Mesenchymal stem cell (in vitro differentiated cells and primary cell): ENCODE measurements at places on chromosomes 12 and 14.

- DNase-seq, result no peak
These were observed 186.7 kb downstream of the PLCZ1 start for GRCh38 chr12:18551106-18551505.

DNA sequence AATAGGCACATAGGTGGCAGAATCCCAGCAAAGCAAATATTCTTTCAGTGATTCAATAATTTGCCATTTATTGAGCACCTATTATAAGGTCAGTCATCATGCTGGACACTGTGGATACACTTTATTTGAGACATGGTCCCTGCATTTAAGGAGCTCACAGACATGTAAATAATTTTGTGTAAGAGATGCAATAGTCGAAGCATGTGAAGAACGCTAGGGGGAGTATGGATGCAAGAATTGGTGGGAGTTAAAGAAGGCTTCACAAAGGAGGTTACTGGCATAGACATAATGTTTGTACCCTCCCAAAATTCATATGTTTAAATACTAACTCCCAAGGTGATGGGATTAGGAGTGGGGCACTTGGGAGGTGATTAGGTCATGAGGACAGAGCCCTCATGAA is 260.6 kb upstream of the GARIN6 start:
- no peak for DNase-seq

DNA sequence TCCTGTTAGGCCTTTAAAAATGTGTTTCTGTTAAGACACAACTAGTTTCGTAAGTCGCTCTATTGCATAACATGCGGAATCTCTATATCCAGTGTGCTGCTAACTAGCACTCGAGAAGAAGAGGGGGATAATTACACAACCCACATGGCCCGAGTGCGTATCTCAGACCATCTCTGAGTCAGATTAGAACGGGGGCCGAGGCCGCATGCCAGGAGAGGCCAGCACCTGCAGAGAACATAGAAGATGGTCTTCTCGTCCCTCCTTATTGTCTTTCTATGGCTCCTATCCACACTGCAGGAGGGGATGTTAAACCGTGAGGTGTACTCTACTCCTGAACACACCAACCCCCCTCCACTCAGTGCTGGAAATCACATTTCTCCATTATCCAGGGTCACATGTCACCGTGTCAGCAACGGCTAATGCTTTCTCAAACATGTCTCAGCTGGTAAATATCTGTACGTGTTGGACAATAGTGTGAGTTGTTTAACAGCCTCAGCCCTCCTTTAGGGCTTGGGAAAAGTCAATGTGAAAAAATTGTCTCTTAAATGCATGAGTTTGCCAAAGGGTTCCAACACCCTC is 56.3 kb downstream of the CCDC88C start:
- peak; percentile 81 for DNase-seq

DNA sequence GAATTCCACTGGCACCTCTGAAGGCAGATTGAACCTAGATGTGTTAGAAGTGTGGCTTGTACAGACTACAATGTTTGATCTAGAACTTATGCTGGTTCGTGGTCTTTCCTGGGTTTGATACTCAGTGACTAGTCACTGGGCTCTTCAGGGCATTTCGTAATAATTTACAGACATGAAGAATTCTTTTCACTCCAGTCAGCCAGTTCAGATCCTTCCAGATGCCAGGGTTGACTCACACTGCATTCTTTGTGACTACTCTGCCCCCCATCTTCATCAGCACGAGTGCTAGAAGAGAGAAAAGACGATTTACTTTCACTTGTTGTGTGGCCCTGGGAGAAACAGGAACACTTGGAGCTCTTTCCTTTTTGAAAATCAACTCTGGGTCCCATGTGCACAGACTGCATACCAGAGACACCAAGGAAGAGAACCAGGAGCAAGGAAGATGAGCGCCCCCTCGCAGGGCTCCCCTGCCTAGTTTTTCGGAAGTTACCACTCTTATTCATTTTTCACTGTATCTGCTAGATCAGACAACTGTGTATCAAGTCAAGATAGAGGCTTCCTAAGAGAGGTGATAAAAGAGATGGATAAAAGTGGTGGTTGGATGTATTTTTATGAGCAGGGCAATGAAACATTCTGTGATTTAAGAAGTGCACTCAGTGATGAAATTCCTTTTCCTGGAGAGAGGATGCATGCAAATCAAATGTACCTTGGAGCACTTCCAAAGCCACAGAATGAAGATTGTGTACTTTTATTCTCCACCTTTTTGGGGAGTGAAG is 33.5 kb upstream of the EVL start:
- DNase-seq, result peak; percentile 99

GRCh38 chr14:78278464-78279250 is 108.5 kb downstream of the NRXN3 start:
- DNase-seq, result no peak

- no peak for DNase-seq
These were observed 74.2 kb upstream of the KICS2 start for GRCh38 chr12:64296301-64296700.

GRCh38 chr12:40207551-40207950 is 17.2 kb upstream of the LRRK2 start:
- no peak for DNase-seq

DNA sequence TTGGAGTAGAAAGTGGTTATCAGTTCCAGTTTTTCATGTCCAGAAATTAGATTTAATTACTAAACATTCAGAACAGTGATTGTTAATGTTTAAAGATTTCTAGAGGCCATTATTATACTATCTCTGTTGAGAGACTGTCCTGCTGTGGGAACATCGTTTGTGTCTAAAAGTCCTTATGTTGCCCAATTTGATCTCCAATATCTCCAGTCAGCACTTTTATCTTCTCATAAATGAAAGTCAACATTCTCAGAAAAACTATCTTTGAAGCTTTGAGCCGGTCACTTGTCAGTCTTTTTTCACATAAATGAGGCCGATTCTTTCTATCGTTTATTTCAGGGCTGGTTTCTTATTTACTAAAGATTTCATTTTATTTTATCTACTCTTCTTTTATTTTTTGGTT is 90.8 kb upstream of the NPAS3 start:
- no peak for DNase-seq

DNA sequence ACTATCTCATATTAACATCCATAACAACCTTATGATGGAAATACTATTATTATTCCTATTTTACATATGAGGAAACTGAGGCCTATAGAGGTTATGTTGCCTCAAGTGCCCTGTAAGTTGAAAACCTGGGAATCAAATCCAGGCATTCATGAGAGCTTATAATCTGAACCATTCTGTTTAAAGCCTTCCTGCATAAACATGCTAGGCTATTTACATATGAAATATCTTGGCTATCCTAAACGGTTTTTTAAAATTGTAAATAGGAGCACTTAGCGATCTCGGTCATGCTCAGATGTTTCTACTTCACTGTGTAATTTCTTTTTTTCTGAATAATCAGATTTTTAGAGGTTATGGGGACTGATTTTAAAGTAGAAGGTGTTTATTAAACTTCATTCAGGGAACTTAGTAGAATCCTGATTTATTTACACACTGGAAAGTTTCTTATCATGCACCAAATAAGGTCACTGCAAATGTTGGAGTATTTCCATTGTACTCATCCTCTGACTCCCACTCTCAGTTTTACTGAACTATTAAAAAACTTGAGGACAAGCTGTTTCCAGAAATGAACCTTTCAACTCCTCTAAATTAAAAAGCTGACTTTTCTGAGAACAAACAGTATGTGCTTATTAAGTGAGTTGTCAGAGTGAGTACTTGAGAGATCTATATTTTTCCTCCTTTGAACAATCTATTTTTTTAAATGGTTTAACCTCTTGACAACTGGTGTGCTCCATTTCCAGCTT is 141.7 kb downstream of the PIK3C2G start:
- no peak for DNase-seq

DNA sequence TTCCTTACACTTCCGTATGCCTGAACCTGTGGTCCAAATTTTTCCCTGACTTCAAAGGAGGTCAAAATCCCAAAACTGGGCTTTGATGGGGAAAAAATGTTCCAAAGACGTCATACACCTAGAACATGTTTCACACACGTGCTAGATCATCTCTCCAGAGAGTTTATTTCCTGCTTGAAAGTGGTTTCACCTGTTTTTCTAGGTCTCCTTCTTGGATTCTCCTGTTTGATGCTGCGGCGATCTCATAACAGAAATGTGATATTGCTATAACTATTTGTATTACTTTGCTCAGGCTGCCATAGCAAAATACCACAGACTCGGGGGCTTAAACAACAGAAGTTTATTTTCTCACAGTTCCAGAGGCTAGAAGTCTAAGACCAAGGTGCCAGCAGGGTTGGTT is 19.7 kb upstream of the TMCC3 start:
- no peak for DNase-seq

GRCh38 chr12:84694116-84694515 is 218.5 kb downstream of the SLC6A15 start:
- DNase-seq, result no peak

DNA sequence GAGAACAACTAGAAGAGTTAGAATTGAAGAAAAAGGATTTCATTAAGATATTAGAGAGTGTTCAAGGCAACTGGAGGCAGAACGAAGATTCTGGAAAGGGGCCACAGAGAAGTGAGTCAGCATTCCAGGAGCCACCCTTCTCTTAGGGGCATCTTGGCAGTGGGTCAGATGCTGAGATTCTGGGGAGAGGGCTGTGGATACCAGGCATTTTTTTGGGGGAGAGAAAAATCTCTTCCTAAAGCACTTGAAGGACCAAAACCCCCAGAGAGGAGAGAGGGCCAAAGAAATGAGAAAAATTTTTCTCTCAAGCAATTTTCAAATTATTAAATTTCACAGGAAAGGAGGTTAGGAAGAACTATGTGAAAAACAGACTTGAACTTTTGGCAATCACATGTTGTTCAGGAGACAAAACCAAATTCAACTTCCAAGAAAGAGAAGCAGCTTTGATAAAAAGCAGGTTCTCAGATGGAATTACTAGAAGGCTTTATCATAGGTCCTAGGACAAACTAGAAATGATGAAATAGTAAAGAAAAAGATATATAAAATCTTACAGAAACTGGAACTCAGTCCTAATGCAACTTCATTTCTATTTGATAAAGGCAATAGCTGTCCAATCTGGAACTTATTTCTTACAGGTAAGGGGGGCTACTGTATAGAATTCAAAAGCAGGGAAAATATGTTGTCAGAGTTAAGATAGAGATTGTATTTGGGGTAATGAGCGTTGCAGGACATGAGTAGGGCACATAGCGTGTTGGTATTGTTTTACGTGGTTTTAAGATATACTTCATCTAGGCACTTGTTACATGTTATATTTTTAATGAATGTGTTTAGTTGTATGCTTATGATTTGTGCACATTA is 1.1 kb upstream of the CLEC2D start:
- DNase-seq, result no peak

DNA sequence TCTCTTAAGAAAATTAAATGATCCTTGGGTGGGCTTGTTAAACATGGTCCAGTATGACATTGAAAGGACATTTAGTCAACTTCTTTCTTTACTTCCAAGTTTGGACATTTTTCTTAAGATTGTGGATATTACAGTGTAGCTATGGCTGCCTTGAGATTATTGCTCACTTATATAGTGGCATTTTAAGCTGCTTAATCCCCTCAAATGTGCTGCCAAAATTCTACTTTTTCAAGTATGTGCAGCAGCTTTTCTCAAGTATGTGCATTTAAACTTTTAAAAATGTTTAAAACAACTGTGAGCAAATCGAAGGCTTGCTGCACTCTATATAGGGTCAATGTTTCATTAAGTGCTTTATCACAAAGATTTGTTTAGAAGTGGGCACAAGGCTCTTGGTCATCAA is 7.4 kb downstream of the TXNRD1 start:
- DNase-seq, result no peak

- DNase-seq, result no peak
These were observed 45.6 kb downstream of the MAGOHB start for GRCh38 chr12:10567813-10568212.

DNA sequence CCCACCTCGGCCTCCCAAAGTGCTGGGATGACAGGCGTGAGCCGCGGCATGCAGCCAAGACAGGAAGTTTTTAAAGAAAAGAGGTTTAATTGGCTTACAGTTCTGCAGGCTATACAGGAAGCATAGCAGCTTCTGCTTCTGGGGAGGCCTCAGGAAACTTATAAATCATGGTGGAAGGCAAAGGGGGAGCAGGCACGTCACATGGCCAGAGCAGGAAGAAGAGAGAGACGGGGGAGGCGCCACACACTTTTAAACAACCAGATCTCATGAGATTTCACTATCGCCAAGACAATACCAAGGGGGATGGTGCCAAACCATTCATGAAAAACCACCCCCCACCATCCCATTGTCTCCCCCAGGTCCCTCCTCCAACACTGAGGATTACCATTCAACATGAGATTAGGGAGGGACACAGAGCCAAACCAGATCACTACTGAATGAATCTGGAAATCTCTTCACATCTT is 14.1 kb downstream of the CCDC63 start:
- peak; percentile 6 for DNase-seq

DNA sequence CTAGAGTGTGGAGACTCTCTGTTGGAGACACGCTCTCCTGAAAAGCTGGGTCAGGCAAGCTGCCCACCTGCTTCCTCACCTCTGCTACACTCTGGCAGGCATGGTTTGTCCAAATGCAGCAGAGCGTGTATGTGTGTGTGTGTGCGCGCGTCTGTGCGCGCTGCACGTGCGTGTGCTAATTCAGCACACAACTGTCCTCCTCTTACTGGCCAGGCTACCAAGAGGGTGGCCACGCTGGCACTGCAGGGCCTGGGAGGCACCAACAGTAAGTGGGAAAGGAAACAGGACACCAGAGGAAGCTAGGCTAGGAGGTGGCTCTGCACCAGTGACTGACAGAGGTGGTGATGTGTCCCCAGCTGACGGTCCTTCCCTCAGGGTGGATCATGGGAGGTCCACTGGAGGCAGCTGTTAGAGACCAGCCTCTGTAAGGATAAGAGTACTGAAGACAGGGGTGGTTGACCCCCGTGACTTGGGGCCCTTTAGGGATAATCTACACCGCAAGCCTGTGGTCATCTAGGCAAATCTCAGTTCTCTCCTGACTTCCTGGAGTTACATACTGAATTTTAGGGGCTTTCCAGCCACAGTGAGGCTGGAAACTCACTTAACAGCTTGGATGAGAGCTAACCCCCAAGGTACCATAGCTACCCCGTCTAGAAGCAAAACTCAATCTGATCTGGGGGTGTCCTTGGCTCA is 15.6 kb upstream of the TFCP2 start:
- no peak for DNase-seq

DNA sequence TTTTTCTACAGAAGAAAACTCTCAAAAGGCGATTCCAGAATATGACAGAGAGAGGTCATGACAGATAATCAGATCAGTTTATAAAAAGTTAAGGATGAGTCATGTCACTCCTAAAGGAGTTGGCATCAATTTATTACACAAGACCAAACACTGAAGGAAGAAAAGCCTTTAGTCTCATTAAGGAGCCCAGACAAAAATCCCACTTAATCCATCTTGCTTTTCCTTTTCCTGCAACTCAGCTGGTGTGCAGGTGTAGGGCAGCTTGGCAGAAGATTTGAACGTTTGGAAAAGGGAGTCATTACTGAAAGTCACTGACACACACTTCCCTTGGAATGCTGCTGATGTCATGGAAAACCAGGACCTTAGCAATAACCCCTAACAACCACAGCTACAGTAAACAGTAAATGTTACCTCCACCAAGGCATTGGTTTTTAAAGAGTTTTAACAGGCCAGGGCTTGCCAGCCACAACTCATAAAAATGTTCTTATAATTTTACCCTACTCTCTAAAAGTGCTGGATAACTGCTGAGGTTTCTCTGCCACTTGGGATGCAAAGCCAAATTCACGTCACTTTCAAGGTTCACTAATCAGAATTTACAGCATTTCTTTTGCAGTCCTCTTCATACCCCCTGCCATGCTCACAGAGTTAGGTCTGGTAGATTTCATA is 320.6 kb downstream of the RAD51B start:
- DNase-seq, result peak; percentile 98
